ENCODE measurements at places on chromosomes 6 and 20.

DNA sequence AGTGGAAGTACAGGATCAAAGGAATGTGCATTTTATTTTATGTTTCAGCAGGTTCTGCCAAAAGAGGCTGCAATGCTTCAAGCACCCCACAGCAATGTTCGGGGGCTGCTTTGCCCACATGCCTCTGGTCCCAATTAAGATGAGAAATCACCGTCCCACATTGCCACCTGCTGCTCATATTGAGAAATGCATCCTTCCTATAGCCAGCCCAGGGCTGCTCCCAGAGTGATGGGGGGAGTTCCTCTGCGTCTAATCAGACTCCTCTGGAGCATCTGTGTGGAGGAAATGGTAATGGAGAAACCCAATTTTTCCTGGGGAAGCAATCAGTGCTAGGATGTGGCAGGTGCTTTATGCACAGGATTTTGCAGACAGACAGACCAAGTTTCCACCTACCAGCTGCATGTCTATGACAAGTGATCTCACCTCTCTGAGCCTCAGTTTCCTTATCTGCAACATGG is 33.7 kb downstream of the PTGIS start:
- DNase-seq, result peak; percentile 48

DNA sequence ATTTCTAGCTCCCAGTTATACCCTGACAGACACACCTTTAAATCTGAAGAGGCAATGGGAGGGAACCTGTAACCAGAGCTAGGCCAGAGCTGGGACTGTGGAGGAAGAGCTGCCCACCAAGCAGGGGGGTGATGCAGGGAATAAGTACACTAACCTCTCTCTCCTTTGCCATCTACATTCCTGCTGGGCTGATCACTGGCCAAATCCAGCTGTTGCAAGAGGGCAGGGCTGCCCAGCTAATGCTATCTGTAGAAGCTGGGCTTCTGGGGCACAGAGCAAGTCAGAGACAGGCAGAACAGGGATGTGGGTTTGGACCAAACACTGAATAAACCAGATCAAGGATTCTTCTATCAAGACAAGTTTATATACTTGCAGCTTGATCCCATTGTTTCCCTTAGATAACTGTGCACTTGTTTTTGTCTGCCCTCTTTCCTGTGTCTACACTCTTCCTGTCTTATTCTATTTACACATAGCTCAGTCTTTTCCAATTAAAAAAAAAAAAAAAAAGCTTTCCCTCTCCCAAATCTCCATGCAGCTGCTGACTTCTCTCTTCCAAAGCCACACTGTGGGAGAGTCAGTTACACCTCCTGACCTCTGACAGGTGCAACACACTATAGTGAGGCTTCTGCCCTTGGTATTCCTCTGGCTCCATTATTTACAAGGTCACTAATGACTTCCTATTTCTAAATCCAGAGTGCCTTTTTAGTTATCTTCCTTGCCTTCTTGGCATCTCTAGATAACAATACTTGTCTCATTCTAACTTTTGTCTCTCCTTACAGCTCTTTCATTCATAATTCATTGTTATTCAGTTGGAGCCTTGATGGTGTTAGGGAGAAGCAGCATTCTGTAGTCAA is 43.7 kb downstream of the TRIM38 start:
- DNase-seq, result no peak

DNA sequence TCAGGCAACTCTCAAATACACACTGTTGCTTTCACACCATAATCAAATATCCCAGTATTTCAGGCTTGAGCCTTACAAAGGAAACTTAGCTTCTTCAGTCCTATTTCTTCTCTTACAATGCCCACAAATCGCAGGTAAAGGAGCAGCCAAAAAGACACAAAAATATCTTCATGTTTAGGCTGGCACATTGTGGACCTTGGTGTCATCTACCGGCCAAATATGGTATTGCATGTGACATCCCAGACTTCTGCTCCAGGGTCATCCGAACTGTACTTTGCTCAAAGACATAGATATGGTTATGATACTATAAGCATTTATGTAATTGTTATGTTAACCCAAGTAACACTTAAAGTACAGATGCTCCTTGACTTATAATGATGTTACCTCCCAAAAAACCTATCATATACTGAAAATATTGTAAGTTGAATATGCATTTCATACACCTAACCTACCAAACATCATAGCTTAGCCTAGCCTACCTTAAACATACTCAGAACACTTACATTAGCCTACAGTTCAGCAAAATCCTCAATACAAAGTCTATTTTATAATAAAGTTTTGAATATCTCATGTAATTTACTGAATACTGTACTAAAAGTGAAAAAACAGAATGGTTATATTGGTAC is 4.6 kb downstream of the OR2H2 start:
- peak; percentile 35 for DNase-seq

GRCh38 chr6:152314483-152314832 is 322.7 kb downstream of the SYNE1 start:
- no peak for DNase-seq

All from stimulated activated CD4-positive, alpha-beta T cell treated with anti-CD3 and anti-CD28 coated beads, TNF-alpha, amount 100 ng/mL, for 48 hours (primary cell).